ENCODE measurements at places on chromosomes 12 and 14. TPM values are rescaled to one million over a fixed set of nuclear protein-coding genes. Genes with fewer than 3 reads are reported as not detected.

Gene ST8SIA1
- not detected for total RNA-seq

Gene DACT1
- 26.9 TPM for total RNA-seq

Gene DPF3
- 7.9 TPM for total RNA-seq

Gene NRL
- not detected for total RNA-seq

All from GM23248 (cell line).